ENCODE measurements at places on chromosomes 1 and 21.

DNA sequence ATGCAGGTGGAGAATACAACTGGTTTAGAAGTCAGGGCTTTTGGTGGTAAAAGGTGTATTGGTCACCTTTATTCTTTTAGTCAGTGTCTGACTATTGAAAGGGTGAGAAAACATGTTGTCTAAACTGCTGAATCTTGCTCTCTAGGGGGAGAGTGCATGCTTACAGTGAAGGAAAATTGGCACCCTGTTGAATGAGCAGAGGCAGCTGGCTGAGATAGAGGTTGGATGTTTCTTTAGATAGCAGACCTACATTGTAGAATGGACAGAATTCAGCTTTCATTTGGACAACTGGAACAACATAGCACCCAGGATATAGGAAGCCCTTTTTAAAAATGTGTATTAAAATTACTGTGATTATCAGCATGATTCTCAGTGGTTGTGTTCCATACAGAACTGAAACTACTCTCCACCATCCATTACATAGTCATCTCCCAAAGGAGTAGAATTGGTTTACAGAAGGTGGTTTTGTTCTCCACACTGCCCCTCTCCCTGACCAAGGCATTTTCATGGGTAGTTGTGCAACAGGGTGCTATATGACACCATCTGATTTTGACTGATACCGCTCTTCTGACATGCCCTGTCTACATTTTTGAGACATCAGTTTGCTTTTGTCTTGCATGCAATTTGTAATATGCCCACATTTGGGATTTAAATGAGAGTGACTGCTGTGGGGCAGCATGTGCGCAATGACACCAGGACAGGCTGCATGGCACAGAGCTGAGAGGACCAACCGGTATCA lies 16.2 kb downstream of the RHOU start:
- no peak for DNase-seq

- no peak for DNase-seq
These were observed 1.0 kb downstream of the ALDH4A1 start for GRCh38 chr1:18901147-18901951.

DNA sequence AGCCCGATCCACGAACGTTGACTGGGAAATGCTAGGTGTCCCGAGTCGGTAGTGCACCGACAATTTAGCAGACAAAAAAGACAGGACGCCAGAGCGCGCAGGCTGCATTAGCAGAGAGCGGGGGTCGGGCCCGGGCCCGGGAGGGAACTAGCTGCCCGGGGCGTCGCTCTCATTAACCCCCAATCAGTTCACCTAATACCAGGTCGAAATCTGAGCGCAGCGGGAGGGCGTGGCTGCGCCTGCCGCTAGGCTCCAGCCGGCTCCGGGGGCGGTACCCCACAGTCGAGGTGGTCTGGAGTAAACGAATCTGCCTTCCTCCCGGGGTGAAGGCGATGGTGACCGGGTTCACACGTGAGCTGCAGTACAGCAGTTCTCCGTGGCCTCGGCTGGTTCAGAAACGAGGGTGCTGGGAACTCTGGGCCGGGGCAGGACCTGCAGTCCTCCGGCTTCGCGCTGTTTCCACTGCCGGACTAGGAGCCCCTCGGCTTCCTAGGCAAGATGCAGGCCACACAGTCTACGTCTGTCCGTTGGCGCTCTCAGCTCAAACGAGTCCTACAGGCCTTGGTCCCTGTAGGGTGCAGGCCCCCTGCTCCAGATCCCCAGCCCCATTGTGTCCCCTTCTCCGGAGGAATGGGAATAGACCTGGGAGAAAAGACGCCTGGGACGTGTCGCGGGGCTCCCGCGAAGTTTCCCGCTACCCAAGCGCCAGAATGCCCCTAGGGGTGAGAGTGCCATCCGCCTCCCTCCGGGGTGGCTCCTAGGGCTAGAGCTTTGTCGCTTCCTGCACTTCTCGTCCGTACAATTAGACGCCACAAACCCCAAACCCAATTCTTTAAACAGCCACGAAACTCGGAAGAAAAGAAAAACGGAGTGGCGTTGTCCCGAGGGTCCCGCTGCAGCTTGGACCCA lies 2.0 kb downstream of the GFI1 start:
- no peak for DNase-seq

DNA sequence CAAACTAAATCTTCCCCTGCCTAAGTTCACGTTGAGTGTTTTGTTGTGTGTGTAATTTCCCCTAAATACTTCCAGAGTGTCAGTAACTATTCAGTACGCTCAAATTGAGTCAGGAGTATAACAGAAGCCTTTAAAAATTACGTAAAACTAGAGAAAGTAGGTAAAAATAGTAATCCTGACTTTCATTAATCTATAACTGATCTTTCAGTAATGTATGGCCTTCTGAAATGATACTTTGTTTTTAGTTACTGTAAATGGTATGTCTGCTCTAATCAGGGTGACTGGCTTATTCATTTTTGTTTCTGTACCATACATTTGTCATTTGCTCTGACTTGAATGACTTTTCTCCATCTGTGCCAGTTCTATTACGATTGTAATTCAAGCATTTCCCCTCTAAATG lies 29.4 kb downstream of the MIER1 start:
- DNase-seq: no peak

DNA sequence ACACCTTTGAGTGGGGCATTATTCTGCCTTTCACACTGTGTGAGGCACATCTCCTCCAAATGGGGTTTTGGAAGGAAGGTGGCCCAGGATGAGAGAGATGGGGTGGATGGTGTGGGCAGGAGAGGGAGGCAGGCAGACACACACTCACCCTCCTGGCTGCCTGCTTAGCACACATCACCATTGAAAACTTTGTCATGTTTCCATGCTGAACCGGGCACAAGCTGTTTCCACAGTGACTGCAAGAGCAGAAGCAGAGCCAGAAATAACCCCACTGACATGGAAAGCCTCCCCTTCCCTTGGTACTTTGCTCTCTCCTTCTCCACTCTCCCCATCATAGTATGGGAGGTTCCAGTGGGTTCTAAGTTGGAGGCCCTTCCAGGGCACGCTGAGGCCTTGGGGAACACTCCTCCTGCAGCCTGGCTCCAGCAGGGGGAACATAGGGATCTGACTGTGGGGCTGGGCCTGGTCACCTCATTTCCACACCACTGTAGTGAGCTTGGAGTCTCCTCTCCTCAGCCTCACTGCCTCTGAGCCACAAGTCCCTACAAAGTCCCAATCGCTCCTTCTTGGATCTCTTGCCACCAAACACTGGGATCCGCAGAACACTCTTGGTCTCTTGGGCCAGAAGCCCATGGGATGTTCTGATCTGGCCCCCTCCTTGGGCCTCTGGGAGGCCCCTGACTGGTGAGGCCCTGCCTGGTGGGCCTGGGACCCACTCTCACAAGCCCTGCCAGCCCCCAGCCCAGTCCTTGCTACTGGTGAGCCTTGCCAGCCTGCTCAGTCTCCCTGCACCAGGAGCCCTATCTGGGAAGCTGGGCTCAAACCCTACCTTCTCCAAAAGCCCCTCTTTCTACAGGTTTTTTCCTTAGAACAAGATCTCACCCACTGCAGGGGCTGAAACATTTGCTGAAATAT lies 163.0 kb upstream of the EDN2 start:
- no peak for DNase-seq

GRCh38 chr1:233897325-233898162 lies 6.9 kb upstream of the SLC35F3 start:
- DNase-seq: no peak

GRCh38 chr1:55662875-55663274 lies 447.7 kb upstream of the USP24 start:
- no peak for DNase-seq

- DNase-seq: no peak
These were observed 42.9 kb downstream of the CRYAA start for GRCh38 chr21:43211760-43212115.

DNA sequence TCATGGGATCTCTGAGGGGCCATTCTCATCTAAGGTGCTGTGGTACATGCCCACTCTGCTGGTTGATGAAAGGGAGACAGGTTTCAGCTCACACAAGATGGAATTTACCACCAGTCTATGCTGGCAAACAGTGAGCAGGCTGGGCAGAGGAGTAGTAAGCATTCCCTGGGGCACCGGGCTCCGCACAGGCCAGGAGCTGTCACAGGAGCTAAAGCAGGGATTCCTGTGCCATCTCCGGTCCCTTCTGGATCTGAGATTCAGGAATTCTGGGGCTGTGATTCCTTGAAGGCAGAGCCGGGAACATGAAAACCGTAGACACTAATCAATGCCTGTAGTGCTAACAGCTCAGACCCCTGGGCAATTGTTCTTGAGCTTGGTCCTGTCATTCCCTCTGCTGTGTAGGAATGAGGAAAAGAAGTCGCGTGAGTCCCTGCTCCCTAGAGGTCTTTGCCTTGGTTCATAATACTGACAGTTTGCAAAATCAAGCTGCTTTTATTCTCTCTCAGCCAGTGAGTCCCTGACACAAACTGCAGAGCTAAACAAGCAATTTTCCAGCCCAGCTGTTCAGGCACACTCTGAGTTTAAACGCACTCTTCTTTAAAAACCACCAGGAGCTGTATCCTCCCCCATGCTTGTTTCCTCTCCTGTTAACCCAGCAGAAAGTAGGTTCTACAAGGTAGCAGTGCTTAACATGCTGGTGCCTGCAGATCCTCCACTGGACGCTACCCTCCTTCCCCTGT lies 52.5 kb downstream of the MDM4 start:
- DNase-seq: no peak

GRCh38 chr21:31161157-31161556 lies 122.9 kb upstream of the KRTAP19-8 start:
- DNase-seq: no peak

GRCh38 chr1:110606657-110607535 lies 738 bp upstream of the KCNA2 start:
- DNase-seq: no peak

DNA sequence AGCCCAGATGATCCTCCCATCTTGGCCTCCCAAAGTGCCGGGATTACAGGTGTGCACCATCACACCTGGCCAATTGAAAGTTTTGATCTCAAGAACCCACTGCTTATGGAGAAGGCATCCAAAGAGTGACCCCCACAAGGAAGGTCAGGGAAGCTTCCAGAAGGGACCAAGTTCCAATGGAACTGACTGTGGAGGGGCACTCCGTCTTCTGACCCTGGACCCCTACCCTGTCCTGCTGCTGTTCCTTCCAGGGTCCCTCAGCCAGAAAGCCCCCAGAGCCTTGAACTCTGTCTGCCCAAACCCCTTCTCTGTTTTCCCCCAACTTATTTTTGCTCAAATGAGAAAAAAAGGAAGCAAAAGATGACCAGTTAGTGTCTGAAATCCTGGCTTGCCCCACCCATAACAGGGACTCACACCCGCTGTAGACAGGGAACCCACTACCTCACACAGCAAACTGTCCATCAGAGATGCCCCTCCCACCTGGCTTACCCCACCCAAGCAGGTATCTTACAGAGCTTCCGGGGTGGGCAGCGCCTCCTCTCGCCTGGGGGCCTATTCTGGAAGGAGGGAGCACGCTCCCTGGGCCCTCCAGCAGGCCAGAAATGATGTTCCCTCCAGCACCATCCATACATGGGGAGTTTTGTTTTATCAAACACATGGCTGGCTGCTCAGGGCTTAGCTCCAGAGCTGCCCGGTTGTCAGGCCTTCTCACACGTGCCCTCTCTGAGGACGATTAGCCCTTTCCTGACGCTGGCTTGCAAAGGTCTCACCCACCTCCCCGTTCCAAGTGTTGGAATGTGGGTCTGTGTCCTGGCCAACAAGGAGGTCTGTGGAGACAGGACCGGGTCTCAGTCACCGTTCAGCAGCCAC lies 3.1 kb upstream of the WNT3A start:
- DNase-seq: no peak

All from stimulated activated CD8-positive, alpha-beta memory T cell treated with anti-CD3 and anti-CD28 coated beads, Interleukin-12 subunit alpha, Interleukin-12 subunit beta, amount 100 ng/mL, for 1 hour (primary cell).